ENCODE measurements at places on chromosomes 16 and 17.

- no peak for DNase-seq
These were observed 539 bp downstream of the LRRC45 start for GRCh38 chr17:82023447-82024241.

- DNase-seq = no peak
These were observed 1529.0 kb downstream of the CDH11 start for GRCh38 chr16:63592852-63593251.

- no peak for DNase-seq
These were observed 369.7 kb upstream of the ERCC4 start for GRCh38 chr16:13550254-13550653.

DNA sequence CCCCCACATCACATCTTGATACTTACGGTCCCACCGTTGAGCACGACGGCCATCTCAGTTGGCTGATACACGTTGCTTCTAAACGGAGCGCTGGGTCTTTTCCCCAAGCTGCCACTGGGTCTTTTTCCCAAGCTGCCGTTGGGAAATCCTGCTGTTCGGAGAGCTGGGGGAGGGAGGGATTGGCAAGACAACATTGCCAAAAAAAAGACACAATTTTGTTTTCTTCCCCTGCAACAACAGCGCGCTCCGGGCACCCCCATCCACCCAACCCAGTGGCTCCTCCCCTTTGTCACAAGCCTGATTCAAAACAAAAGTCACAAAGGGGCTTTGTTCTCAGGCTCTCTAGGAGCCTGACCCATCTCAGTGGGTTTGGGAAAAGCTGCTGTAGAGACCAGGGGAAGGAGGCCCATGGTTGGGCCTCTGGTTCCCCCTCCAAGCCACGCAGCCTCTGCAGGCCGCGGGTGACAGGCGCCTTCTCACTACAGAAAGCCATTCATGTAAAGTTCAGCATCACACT lies 22.8 kb downstream of the GPRC5B start:
- DNase-seq = no peak

GRCh38 chr17:65202844-65203571 lies 65.8 kb downstream of the RGS9 start:
- no peak for DNase-seq

GRCh38 chr17:836151-836550 lies 54.0 kb downstream of the MRM3 start:
- no peak for DNase-seq

DNA sequence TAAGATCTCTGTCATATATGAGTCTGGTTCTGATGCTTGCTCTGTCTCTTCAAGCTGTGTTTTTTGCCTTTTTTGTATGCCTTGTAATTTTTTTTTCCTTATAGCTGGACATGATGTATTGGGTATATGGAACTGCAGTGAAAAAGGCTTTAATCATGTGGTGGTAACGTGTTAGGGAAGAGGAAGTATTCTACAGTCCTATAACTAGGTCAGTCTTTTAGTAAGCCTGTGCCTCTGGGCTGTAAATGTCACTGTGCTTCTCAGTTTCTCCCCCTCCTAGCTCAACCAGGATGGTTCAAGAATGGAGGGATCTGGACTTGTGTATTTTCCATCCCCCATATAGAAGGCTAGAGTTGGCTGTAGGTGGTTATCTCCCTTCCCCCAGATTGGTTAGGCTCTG lies 202.3 kb upstream of the AXIN2 start:
- DNase-seq = no peak

DNA sequence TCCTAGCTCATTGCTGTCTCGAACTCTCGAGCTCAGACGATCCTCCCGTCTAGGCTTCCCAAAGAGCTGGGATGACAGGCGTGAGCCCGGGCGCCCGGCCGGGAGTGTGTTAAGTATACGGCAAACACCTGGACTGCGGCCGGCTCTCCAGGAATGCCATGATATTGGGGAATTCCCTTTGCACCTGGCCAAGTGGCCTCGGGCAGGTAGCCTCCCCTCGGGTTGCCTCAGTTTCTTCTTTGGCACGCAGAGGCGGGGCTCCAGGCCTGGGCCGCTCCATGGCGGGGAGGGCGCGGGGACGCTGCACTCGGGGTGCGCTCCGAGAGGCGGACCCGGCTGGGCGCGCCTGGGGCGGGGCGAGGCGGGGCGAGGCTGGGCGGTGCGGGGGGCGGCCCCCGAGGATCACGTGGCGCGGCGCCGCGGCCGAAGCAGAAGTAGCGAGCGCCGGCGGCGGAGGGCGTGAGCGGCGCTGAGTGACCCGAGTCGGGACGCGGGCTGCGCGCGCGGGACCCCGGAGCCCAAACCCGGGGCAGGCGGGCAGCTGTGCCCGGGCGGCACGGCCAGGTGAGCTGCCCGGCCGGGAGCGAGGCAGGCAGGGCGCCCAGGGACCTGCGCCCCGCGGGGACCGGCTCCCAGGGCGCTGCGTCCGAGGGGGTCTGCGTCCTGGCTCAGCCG lies at the start of gene PLCG2:
TSS of gene PLCG2 (plus strand) at position 431 of the 675 bp plus-strand sequence. CDS start 6,699 bp downstream, outside the sequence.
- peak; percentile 26 for DNase-seq

GRCh38 chr16:2233872-2234812 lies 2.1 kb upstream of the DNASE1L2 start:
- no peak for DNase-seq

- DNase-seq = no peak
These were observed 50.3 kb downstream of the ZFPM1 start for GRCh38 chr16:88503374-88503770.

DNA sequence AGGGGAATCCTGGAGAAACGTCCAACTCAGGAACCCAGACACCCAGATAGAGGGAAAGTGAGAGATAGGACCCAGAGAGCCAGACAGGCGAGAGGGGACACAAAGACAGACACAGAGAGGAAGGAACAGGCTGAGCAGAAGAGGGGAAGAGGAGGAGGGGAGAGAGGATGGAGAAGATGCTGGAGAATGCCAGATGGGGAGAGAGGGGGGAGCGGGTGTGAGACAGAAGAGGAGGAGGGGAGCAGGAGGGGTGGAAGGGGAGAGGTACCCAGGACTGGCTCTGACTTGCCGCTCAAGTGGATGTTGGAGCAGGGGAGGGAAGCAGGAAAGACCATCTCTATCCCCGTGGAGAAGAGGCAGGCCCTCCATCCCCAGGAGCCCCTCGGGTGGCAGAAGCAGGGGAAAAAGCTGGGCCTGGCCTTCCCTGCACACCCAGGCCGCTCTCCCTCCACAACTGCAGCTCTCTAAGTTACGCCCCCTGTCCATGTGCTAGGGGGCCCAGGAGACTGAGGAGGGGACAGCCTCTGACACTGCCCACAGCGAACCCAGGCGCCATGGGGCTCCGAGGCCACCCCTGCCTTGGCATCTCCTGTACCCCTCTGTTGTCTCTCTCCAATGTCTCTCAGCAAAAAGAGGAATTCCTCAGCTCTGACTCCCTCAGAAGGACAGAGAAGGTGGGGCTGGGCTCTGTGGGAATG lies 4.8 kb downstream of the PPP1R9B start:
- DNase-seq = no peak

All from esophagus squamous epithelium (tissue), 5 donors.